Vagina (tissue), 2 donors: ENCODE measurements at places on chromosomes 12 and 14.

DNA sequence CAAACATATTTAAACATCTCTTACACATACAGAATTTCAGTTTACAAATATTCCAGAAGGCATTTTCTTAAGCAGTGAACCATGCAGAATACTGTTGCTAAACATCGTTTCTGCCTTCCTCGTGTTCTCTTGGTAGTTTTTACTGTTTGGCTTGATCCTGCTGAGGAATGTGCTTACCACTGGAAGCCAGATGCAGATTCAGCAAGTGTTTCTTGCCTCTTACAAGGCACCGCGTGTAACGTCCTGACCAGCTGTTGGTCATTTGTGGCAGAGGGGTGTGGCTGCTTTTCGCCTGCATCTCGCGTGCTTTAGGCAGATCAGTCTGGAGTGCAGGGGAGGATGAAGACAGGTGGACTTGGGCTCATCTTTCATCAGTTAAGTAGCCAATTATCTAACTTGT, 12.4 kb downstream of the EIF2B1 start:
- DNase-seq = no peak

GRCh38 chr12:85005615-85006014, 30.5 kb downstream of the TSPAN19 start:
- no peak for DNase-seq

GRCh38 chr14:31205681-31206535, 1.7 kb downstream of the HECTD1 start:
- DNase-seq = peak; percentile 60

GRCh38 chr12:113678223-113679119, 206.8 kb upstream of the LHX5 start:
- no peak for DNase-seq

DNA sequence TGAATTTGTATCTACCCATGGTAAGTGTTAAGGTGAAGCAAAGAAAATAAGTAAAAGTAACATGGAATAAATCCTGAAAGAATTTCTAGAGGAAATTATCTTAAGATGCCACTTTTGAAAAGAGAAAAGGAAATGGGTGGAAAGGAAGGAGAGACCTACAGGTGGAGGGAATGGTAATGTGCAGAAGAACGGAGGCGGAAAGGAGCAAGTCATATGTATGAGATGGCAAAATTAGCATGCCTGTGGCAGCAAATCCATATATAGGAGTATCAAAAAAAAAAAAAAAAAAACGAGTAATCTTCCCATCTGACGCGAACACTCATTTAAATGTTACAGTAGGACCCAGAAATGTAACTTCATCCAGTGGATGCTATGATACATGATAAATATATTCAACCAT, 23.0 kb downstream of the OSBPL8 start:
- DNase-seq = no peak

DNA sequence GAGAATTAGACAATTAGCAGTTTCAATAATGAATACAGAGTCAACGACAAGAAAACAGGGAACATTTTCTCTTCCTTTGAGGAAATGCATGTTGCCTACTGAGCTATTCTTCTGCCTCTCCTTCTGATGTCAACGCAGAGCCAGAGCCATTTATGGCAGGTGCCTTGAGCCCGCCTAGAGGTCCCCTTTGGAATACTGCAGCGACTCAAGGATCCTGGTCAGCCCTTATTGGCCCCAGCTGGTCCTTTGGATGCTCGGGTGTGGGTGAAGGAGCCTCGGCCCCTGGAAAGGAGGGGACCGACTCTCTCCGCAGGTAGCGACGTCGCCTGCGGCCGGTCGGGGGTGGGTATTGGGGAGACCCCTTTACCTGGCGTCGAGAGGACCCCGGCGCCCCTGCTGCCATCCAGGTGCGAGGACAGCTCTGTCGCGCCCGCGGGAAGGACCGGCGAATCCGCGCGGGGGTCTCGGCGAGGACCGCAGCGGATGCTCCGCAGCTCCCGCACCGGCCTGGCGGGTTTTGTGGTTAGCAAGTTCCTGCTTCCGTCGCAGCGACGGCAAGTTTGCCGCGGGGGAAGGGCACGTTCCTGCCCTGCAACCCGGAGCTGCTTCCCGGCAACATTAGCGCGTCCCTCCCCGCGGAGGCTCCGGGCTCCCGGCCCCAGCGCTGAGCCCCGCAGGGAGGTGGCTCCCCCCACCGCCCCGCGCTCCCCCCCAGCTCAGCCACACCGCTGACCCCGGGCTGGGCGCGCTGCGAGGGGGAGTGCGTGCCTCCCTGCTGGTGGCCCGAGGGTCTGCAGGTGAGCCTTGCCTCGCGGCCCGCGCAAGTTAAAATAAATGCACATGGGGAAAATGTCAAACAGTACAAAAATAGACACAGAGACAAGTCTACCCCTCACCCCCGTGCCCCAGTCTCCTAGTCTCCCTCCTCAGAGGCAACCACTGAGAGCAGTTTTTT, at the start of gene MANSC1:
Gene MANSC1 (minus strand): TSS at position 532 of the 955 bp plus-strand sequence. CDS start 6,928 bp downstream, outside the sequence.
- no peak for DNase-seq

DNA sequence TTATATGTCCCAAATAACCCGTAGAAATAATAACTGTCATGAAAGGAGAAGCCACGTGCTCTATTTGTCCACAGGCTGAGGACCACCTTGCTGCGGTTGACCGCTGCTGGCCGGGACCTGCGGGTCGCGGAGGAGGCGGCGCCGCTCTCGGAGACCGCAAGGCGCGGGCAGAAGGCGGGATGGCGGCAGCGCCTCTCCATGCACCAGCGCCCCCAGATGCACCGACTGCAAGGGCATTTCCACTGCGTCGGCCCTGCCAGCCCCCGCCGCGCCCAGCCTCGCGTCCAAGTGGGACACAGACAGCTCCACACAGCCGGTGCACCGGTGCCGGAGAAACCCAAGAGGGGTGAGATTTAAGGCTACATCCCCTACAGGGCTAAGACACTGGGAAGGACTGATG, 21.0 kb downstream of the RPGRIP1 start:
- DNase-seq = no peak

DNA sequence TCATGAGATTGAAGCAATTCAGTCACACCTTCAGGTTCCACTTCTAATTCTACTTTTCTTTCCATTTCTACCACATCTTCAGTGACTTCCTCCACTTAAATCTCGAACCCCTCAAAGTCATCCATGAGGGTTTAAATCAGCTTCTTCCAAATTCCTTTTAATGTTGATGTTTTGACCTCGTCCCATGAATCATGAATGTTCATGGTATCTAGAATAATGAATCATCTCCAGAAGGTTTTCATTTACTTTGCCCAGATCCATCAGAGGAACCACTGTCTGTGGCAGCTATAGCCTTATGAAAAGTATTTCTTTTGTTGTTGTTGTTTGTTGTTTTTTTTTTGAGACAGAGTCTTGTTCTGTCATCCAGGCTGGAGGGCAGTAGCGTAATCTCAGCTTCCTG, 7.6 kb downstream of the RXYLT1 start:
- no peak for DNase-seq

GRCh38 chr12:31477687-31478086, 113.2 kb downstream of the DENND5B start:
- DNase-seq = no peak

DNA sequence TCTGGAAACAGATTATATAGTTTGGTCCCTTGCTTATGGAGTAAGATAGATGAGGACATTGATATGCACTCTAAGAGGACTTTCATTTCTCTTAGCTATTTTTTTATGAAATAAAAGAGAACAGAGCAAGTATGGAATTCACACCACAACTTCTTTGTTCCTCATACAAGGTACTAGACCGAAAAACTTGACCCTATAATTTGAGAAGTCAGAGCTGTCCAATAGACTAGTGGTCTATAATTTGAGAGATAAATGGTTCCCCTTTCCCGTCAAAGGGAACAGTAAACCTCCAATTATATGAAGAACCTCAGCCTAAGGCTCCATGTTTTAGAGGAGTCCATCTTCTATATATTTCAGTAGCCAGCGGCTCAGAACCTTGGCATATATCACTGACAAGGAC, 58.5 kb upstream of the HIF1A start:
- no peak for DNase-seq

DNA sequence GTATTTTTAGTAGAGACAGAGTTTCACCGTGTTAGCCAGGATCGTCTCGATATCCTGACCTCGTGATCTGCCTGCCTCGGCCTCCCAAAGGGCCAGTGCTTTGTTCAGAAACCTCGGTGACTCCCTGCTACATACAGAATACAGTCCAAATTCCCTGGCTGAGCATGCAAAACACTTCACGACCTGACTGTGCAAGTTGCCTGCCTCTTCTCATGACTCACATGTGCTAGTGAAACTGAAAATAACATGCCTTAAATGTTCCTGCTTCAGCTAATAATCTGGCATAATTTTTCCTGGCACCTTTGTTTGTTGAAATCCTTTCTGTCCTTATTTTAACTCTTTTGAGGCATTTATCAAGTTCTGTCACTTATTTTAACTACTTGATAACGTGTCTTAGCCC, 8.2 kb downstream of the DMAC2L start:
- no peak for DNase-seq

DNA sequence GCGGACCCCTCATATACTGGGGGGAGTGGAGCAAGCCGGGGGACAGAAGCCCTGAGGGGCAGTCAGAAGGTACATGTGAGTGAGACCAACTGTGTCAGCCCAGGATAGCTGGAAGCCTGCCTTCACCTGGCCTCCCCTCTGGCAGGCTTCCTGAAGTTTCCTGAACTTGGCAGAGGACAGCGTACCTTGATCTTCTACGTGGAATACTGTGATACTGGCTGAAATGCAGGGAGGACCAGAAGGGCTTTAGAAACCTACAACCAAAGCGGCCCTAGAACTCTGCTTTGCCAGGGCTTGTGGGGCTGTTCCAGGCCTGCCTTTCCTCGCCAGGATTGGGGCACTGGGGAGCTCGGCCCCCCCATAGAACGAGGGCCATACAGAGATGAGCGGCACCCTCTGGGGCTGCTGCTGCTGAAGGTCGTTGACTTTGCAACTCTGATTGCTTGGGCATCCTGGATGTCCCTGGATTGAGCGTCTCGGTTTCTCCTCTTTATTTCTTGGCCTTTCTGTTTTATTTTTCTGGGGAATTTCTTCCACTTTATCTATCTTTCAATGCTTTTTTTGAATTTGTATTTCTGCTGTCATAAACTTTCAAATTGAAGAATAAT, 66.5 kb downstream of the SLC25A47 start:
- no peak for DNase-seq

GRCh38 chr14:52891800-52892199, 59.0 kb downstream of the FERMT2 start:
- DNase-seq = no peak

DNA sequence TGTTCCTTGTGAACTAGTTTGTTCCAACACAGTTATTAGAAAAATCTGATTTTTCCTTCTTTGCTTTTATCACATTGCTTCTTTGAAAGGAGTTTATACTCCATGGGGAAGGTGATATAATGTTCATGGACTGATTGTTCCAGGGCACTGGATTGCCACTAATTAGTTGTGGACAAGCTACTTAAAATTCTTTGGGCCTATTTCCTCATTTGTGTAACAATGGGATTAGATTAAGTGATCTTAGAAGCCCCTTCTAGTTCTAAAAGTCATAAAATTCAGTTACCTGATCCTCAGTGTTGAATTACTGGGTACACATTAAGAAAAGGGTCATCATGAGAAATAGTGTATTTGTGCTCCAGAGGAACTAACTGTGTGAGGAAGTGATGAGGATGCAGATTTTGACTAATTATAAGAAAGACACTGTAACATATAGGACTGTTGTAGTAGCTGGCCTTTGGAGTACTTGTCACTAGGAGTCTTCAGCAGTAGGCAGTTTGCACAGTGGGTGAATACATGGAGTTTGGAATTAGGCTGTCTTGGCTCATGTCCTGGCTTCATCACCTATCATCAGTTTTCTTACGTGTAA, 82.2 kb downstream of the MIA2 start:
- no peak for DNase-seq

- no peak for DNase-seq
Observed at GRCh38 chr12:124684496-124684895, 117.1 kb upstream of the NCOR2 start.

DNA sequence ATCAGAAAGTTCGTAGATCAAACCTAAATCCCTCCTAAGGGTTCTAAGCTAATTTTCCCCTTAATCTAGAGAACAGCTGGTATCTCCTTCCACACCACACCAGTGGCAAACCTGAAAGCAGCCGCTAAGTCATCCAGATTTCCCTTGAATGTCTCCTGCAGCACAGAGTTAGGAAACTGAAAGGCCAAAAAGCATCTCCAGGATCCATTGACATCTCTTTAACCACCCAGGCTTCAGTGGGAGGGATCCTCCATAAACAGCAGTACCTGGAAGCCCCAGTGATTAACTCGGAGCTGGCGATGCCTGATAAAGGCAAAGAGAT, 47.6 kb downstream of the CRACR2A start:
- no peak for DNase-seq

- DNase-seq = no peak
Observed at GRCh38 chr12:113242560-113242959, 21.3 kb downstream of the TPCN1 start.

DNA sequence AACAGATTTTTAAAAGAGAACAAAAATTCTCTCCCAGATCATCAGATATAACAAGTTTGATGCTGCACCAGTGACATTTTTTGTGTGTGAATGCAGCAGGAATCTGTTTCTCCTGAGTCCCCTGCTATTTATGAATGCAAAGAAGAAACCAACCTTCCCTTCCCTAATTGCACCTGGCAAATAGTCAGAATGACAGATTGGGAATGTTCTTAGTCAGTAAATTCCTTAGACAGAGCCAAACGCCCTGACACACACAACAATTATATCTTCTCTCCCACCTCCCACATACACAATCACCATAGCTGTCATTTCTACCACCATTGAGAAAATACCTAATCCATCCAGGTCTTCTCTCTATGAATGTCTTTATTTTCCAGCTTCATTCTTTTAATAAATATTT, 174.4 kb downstream of the ALG10B start:
- DNase-seq = no peak

DNA sequence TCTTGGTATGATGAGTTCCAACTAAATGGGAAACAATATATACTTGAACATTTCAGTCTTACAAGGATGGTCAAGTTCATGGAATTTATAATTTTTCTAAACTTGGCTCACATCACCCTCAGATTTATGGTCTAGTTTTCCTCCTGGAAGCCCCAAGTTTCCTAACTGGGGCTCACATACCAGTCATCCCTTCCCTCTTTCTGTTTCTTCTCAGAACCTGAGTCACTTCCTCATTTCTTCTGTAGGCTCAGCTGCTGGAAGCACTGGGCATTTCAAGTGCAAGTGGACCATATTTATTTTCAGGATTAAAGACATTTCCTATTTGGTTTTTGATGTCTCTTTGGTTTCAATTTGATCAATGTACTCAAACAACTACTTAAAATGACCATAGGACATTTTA, 55.4 kb downstream of the GRIP1 start:
- DNase-seq = no peak

DNA sequence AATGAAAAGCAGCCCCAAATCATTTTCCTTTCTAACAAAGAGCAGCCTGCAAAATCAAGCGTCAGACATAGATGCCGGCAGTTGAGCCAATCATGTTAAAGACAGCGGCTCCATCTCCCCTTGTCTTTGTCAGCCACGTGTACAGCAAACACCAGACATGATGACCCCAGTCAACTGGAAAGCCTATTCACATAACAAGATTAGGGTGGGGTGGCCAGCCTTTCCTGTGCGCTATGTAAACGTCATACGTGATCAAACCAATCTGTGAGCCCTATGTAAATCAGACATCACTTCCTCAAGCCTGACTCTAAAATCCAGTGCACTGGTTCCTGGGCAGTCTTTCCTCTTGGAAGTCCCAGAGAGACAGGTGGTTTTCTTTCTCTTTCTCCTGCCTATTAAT, 9.9 kb upstream of the FICD start:
- no peak for DNase-seq
